NCI-H1092 (cell line): ENCODE measurements at places on chromosomes 1 and 21.

DNA sequence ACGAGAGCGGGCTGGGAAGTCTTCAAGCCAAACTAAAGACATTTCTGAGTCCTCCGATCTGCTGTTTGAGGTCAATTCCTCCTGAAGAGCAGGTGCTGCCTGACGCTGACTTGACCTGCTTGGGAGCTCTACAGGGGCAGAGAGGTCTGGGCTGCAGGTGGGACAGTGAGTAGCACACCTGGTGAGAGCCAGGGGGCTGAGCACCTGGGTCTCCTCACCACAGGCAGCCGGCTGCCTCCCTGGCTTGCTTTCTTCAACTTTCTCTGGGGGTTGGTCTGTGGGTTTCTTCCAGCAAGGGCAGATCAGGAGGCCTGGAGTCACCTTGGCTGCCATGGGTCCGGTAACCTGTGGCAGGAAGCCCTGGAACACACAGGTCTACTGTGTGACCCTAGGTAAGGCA, 107.4 kb upstream of the EDN2 start:
- no peak for DNase-seq

DNA sequence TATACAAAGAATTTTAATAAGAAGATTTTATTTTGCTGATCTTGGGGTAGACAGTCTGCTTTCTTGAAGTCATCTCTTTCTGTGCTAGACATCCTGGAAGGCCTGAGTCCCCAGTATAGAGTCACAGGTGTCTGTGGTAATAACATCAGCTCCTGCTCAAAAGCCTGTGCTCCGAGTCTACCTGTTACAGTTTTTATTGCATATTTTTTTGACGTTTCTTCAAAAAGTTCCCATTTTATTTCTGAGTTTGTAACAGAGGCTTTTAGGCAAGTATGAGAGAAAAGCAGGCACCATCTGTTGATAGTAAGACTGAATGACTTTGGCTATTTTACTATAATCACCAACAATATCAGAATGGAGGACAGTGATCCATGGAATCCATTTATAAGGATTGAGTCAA, 58.0 kb upstream of the WDR26 start:
- DNase-seq = no peak

DNA sequence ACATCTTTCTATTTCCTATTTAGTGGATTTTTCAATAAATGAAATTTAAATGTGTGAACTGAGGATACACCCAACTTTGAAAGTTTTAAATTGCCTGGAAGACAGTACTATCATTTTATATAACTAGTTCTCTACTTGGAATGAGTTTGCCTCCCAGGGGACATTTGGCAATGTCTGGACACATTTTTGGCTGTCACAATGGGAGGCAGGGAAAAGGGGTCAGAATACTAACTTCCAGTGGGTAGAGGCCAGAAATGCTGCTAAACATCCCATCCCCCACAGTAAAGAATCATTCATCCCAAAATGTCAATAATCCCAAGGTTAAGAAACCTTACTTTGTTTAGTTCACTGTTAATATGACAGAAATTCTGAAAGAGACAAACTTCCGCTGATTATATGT, 13.2 kb upstream of the NRAS start:
- DNase-seq = no peak

DNA sequence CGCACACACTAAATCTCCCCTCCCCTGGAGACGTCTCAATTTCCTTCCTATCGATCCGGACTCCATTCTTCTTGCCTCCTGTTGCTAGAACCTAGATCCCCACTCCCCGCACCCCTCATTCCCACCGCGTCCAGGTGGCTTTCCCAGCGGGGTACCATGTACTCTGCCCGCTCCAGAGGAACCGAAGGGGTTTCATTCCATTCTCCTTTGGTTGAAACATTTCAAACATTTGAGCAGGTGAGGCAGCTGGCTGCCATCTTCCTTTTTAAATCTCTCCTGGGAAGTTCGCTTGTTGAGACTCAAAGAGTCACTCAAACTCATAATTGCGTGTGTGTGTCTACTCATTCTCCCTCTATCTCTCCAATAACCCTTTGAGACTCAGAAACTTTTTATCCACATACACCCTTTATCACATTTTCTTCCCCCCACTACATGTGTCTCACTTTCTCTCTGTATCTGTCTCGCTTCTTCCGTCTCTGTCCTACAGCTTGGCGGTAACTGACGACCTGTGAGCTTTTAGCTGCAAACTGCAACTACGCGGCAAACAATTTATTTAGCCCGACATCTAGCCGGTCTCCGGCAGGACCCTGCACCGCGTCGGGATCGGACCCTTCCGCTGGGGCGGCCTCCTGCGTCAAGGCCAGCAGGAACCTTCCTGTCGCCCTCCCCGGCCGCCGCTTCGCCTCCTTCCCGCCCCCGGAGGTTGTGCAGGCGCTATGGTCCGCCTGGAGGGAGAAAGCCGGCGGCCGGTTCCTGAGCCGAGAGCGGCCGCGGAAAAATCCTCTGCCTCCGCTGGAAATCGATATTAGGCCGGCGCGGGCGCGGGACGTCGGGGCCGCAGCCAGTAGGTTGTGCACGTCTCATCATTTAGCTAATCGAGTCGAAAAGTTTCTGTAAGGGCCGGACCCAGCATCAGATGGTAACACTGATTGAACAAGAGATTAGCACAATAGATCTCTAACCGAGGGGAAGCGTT, 3.0 kb upstream of the FOXD3 start:
- no peak for DNase-seq

DNA sequence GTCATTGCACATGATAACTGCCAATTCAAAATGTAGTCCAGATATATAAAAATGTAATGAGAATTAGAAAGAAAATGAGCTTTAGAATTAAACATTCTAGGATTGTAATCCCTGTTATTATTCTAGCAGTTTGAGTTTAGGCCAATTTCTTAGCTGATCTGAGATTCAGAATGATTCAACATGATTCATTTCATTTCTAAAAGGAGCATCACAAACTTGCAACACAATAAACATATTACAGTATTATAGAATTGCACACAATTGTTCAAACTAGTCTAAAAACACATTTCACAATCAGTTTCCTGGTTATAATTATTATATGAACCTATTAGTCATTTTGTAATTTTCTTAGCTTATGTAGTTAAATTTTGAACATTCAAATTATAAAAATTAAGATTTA, 43.3 kb upstream of the TSHB start:
- no peak for DNase-seq

GRCh38 chr1:154861607-154862094, 8.4 kb downstream of the KCNN3 start:
- no peak for DNase-seq

- no peak for DNase-seq
Observed at GRCh38 chr1:160951443-160952128, 3.0 kb downstream of the ITLN2 start.

GRCh38 chr1:41901551-41901950, 17.2 kb downstream of the HIVEP3 start:
- no peak for DNase-seq

DNA sequence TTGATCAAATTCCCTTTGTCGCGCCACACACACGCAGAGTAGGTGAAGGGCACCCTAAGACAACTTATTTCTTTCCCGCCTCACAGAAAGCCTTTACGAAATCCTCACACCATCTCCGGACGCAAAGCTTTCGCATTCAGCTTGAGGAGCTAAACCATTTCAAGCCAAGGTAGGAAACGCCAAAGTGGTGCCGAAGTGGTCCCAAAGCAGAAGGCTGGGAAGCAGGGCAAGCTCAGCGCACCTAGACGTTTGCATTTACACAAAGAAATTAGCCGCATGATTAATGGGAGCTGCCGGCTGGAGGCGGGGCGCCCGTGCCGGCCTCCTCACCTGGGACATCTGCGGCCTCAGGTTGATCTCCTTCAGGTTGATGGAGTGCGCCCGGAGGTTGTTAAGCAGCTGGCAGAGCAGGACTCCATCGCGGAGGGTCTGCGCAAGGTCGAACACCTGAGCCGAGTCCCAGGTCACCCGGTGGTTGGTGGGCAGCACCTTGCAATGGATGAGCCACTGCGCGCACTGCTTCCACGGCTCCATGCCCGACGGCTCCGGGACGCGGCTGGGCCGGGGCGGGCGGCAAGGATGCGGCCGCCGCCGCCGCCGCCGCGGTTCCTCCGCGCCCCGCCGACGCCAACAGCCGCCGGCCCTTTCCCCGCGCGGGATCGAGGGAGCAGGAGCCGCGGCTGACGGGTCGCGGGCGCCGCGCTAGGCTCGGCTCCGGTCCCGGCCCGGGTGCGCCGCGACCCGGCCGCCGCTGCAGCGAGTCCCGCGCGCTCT, 457 bp downstream of the VAV3 start:
- peak; percentile 4 for DNase-seq

DNA sequence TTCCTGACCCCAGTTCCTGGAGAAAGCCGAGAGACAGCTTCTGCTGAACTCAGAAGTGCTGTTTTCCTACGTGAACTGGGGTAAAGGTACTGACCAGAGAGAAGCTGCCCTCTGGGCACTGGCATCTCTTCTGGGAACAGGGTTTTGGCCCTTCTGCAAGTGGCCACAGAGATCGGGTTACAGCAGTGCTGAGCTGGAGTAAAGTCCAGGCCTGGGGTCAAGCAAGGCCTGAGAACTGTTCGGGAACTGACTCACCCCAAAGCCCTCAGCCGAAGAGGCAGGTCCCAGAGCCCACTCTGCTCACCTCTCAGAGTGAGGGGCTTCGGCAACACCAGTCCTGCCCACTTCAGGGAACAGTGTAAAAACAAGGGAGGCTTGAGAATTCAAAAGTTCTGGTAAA, 177.2 kb upstream of the RUNX1 start:
- DNase-seq = no peak

GRCh38 chr1:37464443-37464842, 9.9 kb upstream of the ZC3H12A start:
- DNase-seq = no peak

- DNase-seq = no peak
Observed at GRCh38 chr1:192311281-192311680, 5.5 kb upstream of the RGS21 start.

DNA sequence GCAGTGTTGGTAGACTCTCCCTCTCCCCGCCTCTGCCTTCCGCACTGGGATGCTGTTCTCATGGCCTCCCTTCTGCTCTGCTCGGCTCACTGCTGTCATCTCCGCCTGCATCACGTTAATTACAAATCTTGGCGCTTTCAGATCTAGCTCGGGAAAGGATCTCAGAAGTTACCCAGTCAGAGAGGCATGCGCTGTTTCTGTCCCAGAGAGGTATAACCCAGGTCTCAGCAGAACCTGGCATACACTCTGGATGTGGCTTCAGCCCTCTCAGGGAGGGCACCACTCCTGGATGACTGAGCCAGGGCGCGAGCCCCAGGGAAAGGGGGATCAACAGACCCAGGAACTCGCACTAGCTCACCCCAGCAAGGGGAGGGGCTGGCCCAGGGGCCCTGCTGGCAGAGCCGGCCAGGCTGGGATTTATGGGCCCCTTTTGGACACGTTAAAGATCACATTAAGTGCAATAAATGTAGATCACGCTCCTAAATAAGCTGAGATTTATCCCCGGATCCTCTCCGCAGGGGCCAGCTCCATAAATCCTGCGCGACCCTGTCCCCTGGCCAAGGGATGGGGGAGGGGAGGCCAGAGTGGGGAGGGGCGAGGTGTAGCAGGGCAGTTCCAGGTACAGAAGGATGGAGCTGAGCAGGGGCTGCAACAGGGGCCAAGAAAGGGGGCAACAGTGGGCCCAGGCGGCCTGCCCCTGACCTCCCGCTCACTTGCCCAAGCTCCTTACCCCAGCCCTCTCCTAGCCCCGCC, 101.3 kb upstream of the ZBTB40 start:
- DNase-seq = no peak

DNA sequence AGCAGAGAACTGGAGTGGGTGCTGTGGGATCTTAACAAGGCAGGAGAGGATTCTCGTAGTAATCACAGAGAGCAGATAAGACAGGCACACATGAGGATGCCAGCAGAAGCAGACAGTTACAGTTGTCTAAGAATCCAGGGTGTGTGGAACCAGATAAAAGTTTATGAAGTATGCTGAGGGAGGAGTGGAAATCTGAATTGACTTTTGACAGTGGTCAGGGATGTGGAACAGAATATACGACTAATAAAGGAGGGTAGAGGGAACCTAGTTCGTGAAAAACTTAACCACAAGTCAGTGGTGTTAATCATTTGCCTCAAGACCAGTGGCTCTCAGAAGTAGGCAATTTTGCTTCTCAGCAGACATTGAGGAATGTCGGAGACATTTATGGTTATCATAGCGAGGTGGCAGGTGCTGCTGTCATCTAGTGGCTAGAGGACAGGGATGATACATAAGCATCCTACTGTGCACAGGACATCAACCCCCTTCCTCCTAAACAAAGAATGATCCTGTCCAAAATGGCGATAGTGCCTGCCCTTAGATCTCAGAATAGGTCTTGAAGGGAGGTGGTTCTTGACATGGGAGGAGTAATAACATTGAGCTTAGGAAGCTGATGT, 3.0 kb downstream of the LRRC8D start:
- DNase-seq = no peak
